ENCODE measurements at places on chromosomes 7 and 10. TPM values are rescaled to one million over a fixed set of nuclear protein-coding genes. Genes with fewer than 3 reads are reported as not detected.

GRCh38 chr7:82494420-82494819 lies 50.8 kb upstream of the CACNA2D1 start:
- H3K4me3 ChIP-seq = no peak overlapping the region
- no peak overlapping the region for H3K27ac ChIP-seq
- no peaks in the 10 kb centered on the region for H3K36me3 ChIP-seq
- H3K4me1 ChIP-seq = no peaks in the 10 kb centered on the region

The CPN1 gene
- total RNA-seq = not detected

DNA sequence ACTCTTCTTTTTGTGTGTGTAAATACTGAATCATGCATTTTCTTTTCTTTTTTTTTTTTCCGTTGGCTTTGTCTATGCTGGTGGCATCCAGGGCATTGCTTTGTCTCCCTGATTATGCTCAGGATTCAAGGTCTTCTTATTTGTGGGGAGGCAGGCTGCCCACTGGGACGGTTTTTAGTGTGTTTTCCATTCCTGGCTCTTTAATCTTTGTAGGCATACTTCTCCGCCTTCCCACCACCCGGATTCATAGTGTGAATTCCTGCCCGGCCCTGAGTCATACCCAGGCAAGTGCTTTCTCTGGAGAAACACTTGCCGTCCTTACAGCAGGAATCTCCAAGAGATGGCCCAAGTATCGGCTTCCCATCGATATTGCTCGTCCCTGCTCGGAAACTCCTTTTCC lies 5.2 kb downstream of the ZNF655 start:
- no peaks in the 10 kb centered on the region for H3K27me3 ChIP-seq
- no peak overlapping the region for H3K4me3 ChIP-seq
- no peak for DNase-seq
- H3K4me1 ChIP-seq = peaks cover 18% of the 10 kb centered on the region

The SHTN1 gene
- total RNA-seq = 1.6 TPM

- no peaks in the 10 kb centered on the region for H3K4me1 ChIP-seq
- H3K36me3 ChIP-seq = peaks cover 64% of the 10 kb centered on the region
- peak; percentile 28 for DNase-seq
These were observed 11.6 kb downstream of the ZDHHC6 start for GRCh38 chr10:112434988-112435619.

DNA sequence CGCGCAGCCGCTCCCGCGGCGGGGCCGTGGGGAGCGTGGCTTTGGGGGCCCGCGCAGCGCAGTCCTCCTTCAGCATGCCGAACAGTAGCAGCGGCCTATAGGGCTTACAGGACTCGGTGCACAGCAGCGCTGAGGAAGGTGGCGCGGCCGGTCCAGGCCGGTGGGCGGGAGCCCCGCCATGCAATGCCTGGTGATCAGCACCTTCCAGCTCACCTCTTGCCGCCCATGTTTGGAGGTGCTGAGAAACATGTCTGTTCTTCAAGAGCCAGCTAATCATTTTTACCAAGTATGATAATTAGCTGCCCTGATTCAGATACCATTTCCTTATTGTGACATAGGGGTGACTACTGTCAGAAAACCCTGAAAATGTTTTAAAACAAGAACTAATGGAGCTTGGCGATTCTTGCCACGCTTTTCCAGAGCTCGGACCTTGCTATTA lies 33.5 kb upstream of the SFTPD start:
- H3K36me3 ChIP-seq = no peaks in the 10 kb centered on the region
- H3K27me3 ChIP-seq = no peaks in the 10 kb centered on the region
- H3K27ac ChIP-seq = no peak overlapping the region
- no peak overlapping the region for H3K4me3 ChIP-seq
- no peak for DNase-seq

GRCh38 chr10:46090258-46090812 lies 44.3 kb upstream of the MSMB start:
- peaks cover 58% of the 10 kb centered on the region for H3K4me1 ChIP-seq
- no peak overlapping the region for H3K27ac ChIP-seq
- no peak overlapping the region for H3K4me3 ChIP-seq
- no peak for DNase-seq
- H3K36me3 ChIP-seq = no peaks in the 10 kb centered on the region

The PNLIP gene
- not detected for total RNA-seq

- no peak overlapping the region for H3K27ac ChIP-seq
- no peak for DNase-seq
- H3K4me1 ChIP-seq = no peaks in the 10 kb centered on the region
- no peaks in the 10 kb centered on the region for H3K27me3 ChIP-seq
- no peak overlapping the region for H3K4me3 ChIP-seq
These were observed 710.6 kb upstream of the GALNT17 start for GRCh38 chr7:70421319-70421718.

- no peak overlapping the region for H3K27ac ChIP-seq
- H3K36me3 ChIP-seq = no peaks in the 10 kb centered on the region
- no peak for DNase-seq
- H3K4me3 ChIP-seq = peak overlapping the region; percentile 29
These were observed 436.2 kb upstream of the GALNT17 start for GRCh38 chr7:70695795-70696083.

The TAX1BP1 gene
- total RNA-seq = 111 TPM

DNA sequence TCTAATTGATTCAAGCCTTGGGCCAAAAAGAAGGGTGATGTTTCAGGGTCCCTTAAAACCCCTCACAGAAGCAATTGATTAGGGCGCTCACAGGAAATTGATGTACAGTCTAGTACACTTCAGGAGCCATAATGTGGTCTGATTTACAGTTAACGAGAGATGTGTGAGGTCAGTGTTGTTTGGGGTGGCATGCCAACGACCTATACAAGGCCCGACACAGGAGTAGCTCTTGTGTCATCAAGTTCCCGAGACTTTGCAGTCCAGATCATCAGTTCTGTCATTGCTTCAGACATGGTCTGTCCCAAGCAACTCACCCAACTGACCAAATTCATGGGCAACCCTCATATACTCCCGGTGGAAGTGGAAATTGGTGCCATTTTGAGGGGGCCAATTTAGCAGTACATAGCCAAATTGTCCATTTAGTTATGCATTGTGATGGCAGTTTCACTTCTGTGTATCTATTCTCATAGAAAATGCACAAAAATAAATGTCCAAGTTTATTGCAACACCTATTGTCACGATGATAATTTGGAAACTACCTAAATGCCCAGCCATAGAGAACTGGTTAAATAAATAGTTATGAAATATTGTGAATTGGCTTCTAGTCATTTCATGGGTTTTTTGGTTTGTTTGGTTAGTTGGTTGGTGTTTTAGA lies 18.0 kb upstream of the ARID5B start:
- no peaks in the 10 kb centered on the region for H3K4me1 ChIP-seq
- H3K27ac ChIP-seq = no peak overlapping the region
- no peak overlapping the region for H3K4me3 ChIP-seq
- DNase-seq = no peak

DNA sequence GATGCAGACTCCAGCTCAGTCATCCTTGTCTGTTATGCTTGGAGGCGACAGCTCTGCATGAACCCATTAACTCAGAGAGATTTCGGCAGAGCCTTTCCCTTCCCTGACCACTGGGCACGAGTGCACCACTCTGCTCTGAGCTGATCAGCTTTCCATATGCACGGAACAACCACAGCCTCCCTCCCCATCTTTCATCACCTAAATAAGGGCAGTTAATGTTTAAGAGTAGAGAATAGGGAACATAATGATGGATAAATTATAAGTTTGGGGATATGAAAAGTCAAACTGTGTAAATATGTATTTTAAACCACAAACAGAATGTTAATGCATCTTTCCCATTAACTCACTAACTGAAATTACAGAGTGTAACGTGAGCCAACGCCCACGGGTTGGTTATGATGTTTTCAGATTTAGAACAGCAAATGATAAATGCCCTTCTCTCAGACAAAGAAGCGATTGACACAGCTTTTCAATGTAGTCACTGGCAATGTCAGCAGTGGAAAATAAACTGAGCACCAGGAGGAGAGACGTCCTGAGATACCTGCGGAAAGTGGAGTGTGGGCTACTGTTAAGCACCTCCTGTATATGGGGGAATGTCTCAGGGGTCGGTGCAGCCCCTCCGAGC lies 658.2 kb downstream of the LRMDA start:
- no peak overlapping the region for H3K4me3 ChIP-seq
- H3K4me1 ChIP-seq = no peaks in the 10 kb centered on the region
- no peak overlapping the region for H3K27ac ChIP-seq
- no peak for DNase-seq

All from CD4-positive, alpha-beta memory T cell (primary cell).